ENCODE measurements at places on chromosomes 11 and 22.

DNA sequence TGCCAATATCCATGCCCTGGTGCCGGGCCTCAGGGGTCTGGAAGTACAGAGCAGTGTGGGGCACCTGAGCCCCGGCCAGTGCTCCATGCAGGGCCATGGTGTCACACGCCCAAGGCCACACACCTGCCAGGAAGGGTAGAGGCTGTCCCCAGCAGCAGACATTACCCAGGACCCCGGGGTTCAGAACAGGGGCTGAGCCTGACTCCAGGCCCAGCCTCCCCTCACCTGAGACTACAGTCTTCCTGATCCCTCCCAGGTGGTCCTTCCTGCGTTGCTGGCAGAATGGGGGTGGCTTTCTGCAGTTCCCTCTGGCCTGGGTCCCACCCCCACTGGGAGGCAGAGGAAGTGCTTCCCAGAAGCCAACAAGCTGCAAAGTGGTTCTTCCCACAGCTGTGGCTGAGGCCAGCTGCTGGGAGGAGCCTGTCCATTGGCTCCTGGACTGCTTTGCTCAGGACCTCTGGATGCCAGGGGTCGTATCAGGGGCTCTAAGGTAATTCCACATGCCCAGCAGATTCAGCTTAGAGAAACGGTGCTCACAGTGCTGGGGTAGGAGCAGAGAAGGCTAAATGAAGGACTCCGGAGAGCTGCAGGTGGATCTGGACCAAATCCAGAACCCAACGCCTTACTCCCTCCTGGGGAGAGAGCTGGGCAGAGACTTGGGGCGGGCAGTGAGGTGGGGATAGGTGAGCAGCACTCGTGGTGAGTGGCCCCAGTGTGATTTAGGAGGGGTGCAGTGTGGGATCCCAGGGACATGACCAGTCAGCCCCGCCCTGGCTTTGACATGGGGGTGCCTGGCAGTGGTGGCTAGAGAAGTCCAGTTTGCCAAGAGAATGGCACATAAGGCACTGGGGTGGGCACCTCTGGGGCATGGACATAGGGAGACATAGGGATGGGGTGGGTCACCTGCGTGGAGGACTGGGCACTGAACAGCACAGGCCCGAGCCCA is 12.6 kb downstream of the TCIRG1 start:
- DNase-seq = no peak

DNA sequence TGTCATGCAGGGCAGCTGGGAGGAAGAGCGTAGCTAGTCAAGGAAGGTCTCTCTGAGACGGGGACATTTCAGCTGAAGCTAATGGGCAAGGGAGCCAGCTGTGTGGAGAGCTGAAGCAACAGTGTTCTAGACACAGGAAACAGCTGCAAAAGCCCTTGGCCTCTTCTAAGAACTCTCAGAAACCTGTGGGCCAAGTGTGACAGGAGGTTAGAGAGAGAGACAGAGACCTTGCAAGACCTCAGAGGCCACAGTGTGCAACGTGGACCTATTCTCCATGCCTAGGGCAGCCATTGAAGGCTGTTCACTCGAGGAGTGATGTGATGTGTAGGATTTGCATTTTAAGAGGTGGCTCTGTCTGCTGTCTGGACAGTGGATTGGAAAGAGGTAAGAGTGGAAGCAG is 48.7 kb upstream of the TNRC6B start:
- DNase-seq = no peak

GRCh38 chr22:29519996-29520395 is 33.6 kb downstream of the THOC5 start:
- DNase-seq = no peak

GRCh38 chr11:60658409-60658808 is 41.0 kb upstream of the MS4A8 start:
- DNase-seq = no peak

DNA sequence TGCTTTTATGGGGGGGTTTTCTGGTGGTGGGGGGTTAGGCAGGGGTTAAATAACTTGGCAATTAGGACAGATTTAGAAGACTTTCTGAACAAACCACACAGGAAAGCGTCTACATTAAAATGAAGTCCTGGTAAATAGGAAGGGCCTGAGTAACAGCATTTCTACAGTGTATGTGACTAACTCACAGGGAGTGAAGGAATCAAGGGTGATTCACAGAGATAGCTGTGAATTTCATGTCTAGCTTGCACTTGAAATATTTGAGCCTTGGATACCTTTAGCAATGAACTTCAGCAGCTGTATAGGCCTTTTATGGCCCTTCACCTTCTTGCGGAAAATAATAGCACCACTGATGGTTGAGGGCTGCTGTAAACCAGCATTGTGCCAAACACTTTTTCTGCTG is 26.1 kb upstream of the LDHA start:
- DNase-seq = no peak

- DNase-seq = no peak
These were observed 6.8 kb downstream of the QSER1 start for GRCh38 chr11:32899438-32899837.

GRCh38 chr11:121661880-121662486 is 209.2 kb upstream of the SORL1-AS1 start:
- no peak for DNase-seq

DNA sequence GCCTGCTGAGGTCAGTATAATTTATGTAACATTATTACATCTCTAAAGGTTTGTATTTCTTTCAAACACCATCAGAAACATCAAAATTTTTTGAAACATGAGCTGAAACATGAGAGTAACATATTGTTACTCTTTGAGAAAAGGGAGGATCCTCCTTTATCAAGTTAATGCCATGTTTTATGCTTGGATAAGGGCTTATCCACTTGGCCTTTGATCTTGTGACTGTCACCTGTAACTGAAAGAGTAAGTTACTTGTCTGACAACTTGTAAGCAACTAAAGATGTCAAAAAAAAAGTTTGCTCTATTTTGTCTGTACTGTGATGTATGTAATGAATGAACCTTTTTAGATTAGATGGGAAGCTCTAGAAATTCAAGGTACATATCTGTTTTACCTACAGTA is 59.6 kb downstream of the FAR1 start:
- no peak for DNase-seq

DNA sequence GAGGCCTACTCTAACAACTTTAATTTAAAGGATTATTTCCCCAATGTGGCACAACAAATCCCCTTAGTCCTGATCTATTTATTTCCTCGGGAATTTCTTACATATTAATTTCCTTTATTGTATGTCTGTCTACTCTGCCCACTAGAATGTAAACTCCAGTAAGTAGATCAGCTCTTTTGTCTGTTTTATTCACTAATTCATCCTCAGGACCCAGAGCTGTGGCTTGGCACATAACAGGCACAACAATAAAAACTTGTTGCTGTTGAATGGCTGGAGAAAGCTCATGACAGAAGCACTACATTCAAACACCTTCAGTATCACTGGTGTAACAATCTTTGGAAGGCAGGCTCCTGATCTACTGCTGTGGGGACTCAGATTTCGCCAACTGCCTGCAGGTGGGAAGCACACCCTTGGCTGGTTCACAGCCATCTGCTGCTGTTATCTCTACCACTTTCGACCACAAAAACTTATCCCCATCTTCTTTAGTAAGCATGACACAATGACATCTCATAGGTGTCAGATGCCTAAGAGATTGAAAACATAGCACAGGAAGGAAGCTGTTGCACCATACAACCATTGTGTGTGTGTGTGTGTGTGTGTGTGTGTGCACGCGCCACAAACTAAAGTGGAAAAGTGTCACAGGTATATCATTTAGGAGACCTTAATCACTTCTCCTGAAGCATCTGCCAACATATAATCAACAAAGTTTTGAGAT is 11.9 kb downstream of the HIRA start:
- DNase-seq = no peak

DNA sequence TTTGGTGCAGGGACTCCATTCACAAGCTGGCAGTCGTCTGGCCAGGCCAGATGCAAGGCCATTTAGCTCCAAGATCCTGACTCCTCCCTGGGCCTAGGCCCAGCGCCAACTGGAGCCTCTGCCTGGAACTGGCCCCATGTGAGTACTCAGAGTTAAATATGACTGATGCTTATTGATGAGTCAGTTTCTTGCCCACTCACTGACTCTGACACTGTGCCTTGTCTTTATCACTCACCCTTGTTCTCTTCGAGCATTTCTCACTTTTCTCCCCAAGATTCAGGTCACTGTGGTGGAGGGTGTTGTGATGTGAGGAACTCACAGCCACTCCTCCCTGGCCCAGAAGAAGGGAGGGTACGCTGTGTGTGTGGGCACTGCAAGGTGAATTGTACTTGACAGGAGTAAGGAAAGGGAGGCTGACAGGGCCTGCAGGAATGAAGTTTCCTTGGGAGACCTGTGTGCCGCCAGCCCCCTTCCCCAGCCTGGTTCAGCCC is 23.2 kb upstream of the ST3GAL4 start:
- no peak for DNase-seq

DNA sequence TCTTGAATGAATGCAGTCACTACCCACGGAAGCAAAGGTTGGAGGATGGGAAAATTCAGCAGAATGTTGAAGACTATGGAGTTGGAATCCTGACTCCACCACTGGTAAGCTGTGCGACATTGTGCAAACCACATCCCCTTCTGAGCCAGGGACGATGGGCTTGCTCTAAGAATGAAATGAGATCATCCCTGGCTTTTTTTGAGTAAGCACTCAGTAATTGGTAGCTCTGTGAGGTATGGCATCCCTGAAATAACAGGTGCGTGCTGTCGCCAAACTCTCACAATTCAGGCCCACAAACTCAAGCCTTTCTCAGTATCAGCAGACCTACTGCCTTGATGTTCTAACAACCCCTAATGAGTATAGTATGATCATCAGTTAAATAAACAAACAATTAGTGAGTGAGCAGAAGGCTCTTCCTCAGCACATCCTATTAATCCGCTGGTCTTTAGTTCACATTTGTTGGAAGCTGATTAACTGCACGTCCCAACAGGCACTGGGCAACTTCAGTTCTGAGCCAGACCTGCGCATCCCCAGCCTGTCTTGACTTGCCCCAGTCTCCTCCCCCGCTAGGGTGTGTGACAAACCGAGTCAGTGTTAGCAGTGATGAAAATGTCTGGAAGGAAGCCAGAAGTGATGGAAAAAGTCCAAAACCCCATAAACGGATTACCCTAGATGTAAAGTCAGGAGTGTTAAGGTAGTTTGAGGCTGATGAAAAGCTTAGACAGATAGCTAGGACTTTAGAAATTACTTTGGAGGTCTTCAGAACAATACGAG is 235.5 kb downstream of the GRIK4 start:
- DNase-seq = no peak

- no peak for DNase-seq
These were observed 23.5 kb upstream of the ANKK1 start for GRCh38 chr11:113363996-113364641.

- no peak for DNase-seq
These were observed 99.4 kb downstream of the SHANK2 start for GRCh38 chr11:71153005-71153390.

- DNase-seq = no peak
These were observed 20.7 kb downstream of the RPUSD4 start for GRCh38 chr11:126190792-126191191.

DNA sequence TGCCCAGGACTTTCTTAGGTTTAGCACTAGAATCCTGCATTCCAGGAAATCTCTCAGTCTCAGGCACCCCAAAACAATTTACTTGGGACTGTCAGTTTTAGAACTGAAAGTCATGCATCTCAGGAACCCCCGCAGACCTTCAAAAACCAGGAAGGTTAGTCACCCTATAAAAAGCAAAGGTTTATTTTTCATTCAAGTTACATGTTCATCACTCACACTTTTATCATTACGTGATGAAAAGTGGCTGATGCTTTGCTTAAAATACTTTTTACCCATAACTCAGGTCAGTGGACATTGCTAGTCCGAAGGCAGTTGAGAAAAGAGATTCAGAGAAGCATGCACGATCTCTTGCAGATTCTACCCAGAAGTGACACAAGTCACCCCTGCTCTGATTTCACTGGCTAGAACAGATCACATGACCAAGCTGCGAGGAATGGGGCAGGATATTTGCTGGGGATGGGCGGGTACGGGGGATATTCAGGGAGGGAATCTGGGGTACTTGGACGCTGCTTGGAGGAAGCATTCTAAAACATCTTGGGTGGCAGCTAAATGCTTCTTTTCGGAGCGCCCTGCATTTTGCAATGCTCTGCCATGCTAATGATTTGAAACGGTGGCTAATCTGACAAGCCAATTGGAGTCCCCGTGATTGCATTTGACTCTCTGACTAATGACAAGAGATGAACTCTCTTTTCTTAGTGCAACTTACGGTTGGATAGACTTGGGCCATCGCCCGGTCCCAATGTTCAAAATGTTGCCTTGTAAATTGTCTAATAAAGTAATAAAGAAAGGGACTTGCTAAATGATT is 110.2 kb downstream of the MIAT start:
- no peak for DNase-seq

GRCh38 chr22:22128440-22128839 is 116.1 kb upstream of the VPREB1 start:
- DNase-seq = no peak

GRCh38 chr22:46596819-46597218 is 23.4 kb upstream of the GRAMD4 start:
- DNase-seq = no peak

- DNase-seq = no peak
These were observed 188.3 kb downstream of the OPCML start for GRCh38 chr11:133343951-133344350.

DNA sequence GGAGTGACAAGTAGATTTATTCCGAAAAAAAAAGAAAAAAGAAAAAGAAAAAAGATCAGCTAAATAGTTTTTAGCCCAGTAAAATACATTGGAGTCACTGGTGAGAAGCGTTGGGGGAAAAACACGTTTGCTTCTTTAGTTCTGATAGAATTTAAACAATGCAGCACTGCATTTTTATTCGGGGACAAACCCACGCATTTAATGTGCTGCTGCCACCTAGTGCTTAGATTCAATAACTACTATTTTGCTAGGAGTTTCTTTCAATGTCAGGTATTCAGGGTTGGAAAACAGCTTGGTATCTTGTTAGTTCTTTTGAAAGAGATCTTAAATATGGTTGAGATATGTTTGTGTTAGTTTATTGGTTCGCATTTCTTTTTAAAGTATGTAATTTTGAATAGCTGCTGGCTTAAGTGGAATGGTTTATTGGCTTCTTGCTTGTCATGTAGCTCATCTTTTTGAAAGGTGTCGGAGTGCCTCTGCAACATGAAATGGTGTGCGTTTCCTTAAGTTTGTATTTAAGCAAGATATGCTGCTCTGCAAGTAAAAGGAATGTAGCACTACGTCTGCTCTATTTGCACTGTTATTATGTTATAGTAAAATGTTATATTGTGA is 41.9 kb downstream of the SVIP start:
- DNase-seq = no peak

DNA sequence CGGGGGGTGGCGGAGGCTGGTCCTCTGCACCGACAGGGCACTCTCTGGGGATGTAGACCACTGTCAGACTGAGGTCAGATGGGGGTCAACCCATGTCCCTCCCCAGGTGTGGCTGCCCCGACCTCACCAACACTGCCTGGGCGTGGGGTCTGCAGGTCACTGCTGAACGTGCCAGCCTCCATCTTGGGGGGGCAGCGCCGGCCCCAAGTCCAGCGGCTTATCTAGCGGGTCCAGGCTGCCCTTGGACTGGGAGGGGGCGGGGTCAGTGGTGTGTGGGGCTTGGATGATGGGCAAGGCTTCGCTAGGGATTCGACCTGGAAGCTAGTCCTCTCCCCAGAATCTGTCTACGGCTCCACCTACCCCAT is 178.2 kb downstream of the IGLL1 start:
- no peak for DNase-seq

GRCh38 chr11:15468466-15468865 is 353.7 kb downstream of the INSC start:
- no peak for DNase-seq

- no peak for DNase-seq
These were observed 36.8 kb upstream of the RBFOX2 start for GRCh38 chr22:36065462-36065774.

All from stimulated activated CD4-positive, alpha-beta T cell treated with anti-CD3 and anti-CD28 coated beads, TNF-alpha, amount 100 ng/mL, for 1 hour (primary cell).